ENCODE measurements at places on chromosomes 6 and 20.

DNA sequence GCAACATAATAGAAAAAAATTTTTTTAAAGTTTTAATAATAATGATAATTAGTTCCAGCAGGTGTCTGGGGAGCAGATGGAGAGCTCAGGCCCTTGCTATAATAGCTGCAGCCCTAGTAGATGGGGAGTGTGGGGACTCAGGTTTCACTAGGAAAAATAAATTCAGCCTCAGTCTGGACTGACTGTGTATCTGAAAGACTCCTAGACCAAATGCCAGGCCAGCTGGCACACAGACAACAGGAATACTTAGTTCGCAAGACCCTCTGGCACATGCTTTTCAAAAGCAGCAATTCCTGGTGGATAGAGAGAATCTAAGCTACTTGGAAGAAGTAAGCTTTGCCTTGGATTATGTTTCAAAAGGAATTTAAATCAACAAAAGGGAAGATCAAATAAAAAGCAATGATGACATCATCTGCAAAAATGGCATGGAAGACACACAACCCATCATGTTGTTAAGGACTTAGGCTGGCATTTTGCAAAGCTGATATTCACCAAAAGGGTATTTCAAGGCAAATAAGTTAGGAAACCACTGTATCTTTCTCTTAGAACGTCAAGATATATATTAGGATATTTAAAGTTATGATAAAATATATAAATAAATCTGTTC lies 107.8 kb downstream of the RNGTT start:
- no peak for ATAC-seq

GRCh38 chr6:108638993-108639392 lies 78.3 kb downstream of the FOXO3 start:
- no peak for ATAC-seq

- no peak for ATAC-seq
Observed at GRCh38 chr6:14802514-14803160, 443.2 kb upstream of the JARID2 start.

DNA sequence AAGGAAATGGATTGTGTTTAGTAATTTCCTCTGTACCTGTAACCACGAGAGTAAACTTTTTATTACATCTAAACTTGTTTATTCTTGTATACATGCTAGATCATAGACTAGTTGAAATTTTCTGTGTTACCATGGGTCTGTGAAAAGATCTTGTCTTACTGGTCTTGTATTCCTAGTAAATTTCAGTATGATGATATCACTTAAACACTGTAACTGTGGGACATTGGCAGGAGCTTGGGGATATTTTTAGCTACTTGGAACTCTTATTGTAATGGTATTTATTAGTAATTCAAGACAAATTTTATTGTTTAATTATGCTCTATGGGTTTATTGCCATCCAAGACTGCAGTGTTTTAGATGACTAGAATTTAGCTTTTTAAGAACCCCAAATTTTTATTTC lies 25.9 kb upstream of the TULP4 start:
- no peak for ATAC-seq

DNA sequence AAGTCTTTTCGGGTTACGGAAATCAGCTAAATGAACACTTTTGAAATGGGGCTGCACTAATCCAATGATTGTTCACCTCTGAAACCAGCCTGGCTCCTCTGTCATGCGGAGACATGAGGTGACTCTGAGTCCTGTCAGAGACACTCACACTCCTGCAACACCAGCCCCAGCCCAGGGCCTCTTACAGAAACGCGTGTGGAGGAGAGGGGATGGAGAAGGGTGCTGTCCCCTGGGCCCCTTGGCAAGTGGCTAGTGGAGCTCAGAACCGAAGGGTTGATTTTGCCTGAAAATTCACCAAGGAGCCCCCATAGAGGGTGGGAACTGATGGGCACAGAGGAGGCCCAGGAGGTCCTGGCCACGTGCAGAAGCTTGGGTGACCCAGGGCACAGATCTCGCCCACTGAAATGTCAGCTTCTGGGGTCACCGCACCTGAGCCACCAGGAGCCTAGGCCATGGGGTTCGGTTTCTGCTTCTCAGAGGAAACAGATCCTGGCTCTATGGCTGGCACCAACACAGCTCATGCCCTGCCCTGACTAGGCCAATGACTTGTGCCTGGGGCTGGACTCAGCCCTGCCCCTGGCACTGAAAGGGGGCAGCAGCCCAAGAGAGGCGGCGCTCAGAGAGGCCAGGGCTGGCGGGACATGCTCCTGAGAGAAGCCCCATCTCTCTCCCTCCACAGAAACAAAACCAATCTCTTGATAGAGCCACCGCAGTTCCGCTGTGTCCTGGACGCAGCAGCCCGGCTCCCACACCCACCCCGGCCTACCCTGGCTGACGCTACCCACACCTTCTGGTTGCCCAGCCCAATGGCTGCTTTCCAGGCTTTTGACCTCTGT lies 144.7 kb downstream of the ERMARD start:
- ATAC-seq, result no peak

- ATAC-seq, result no peak
Observed at GRCh38 chr6:80478030-80478429, 371.6 kb downstream of the BCKDHB start.
